ENCODE measurements at places on chromosomes 1 and 21. TPM values are rescaled to one million over a fixed set of nuclear protein-coding genes. Genes with fewer than 3 reads are reported as not detected.

NIBAN1 gene
- 0.96 TPM for total RNA-seq

TRIM17 gene
- total RNA-seq: not detected

DNA sequence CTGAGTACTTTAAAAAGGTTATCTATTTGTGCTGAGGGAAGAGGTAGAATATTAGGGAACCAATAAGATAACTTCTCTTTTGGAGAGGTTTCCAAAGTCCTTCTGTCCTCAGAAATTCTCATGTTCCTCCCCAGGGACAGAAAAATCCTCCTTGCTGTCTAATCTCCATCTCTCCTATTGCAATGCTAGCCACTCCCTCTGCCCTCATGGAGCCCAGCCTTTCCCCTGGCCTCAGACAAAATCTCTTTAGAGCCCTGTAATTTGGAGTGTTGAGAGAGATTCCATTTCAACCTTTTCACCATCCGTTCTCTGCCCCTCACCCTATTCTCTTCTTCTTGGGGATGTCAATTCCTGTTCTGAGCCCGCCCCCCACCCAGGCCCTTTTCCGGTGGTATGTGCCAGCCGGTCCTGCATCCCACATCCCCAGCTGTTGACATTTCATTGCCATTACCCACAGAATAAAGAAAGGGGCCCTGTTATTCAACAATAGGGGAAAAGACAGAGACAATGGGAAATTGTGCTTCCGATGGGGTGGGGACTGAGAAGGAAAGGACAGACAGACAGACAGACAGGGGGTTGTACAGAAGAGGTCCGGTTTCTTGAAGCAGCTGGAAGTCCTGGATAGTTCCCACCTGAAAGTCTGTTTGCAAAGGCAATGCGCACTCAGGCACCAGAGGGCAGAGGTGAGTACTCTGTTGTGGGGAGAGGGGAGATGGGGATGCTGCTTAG lies at the start of gene HAPLN2:
Gene HAPLN2 (plus strand): TSS at position 563 of the 729 bp plus-strand sequence. CDS start 4,076 bp downstream, outside the sequence.
- no peak for DNase-seq

GRCh38 chr1:51912881-51913280 lies 34.4 kb upstream of the NRDC start:
- no peak for DNase-seq

SYDE2 gene
- total RNA-seq: 4.8 TPM

GRCh38 chr21:25296252-25296651 lies 311.0 kb downstream of the MRPL39 start:
- no peak for DNase-seq

DNA sequence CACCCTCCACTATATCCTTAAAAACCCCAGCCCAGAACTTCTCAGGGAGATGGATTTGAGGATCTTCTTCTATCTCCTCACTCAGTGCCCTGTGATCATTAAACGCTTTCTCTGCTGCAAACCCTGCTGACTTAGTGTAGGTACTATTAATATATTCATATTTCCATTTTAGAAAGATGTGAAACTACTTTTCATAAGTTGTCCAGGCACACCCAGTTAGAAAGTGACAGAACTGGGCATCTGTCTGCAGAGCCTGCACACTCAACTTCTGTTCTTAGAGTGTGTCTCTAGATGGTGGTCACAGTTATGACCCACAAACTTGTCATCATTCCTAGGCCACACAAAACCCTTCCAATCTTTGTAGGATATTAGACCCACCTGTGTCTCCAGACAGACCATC lies 55.0 kb downstream of the FCRL5 start:
- DNase-seq: no peak

Measured in left lobe of liver (tissue), 2 donors.